ENCODE measurements at places on chromosomes 2 and 18.

DNA sequence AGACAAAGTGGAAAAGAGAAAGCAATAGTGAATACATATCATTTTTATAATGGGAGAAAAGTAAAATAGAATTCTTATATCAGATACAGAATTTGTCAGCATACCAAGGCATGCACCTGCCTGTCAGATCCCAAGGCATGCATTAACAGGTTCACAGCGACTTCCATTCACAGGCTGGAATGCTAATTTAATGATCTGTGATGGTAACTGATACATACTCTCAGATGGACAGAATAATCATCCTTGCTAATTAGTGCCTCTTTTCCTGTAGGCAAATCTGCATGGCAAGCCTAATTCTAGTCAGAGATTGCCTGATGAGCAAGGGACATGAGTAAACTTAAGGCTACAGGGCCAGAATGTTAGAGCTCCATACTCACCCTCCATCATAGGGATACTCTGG is 76.1 kb downstream of the PRKRA start:
- no peak for DNase-seq

GRCh38 chr2:232893834-232894233 is 23.8 kb downstream of the SNORC start:
- no peak for DNase-seq

GRCh38 chr18:76450452-76451395 is 44.3 kb downstream of the ZNF516 start:
- no peak for DNase-seq

- no peak for DNase-seq
Measured at GRCh38 chr18:70243131-70243929, 37.8 kb upstream of the RTTN start.

DNA sequence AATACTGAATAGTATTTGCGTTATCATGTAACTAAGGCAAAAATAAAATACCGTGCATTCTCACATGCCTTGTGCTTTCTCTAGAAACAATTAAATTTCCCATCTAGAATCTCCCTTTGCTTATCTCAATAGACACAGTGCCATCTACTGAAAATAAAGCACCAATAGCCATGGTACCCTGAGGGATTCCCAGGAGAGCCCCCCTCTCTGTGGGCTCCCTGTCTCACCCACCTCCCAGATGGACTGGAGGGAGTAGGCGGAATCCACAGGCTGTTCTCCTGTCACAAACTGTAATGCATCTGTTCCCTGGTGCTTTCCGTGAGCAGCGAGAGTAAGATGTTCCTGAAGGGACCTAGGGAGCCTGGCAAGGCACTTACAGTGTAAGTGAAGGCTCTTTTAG is 112.4 kb upstream of the UPP2 start:
- DNase-seq = no peak

- DNase-seq = no peak
Measured at GRCh38 chr2:134056173-134056572, 197.7 kb upstream of the MGAT5 start.

DNA sequence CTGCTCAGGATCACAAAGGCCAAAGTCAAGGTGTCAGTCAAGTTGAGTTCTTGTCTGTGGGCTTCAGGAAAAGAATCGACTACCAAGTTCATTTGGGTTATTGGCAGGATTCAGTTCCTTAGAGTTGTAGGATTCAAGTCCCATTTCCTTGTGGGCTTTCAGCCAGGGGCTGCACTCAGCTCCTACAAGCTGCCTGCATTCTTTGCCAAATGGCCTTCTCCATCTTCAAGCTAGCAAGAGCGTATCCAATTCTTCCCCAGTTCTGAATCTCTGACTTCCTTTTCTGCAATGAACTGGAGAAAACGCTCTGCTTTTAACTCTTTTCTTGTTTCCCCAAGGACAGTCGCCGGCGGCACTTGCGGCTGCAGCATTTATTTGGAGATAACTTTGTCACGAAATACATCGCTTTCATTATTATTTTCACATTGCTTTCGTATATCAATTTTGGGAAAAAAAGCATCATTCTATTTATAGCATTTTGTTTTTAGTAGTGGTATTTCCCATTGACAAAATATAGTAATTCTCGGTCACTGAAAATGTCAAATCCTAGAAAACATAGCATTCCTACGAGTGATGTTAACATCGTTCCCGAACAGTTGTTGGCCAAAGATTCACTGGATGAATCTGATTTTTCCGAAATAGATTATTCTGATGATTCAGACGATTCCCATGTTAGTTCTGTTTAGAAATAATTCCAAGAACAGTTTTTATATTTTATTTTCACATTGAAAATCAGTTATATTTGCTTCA is 59.6 kb upstream of the SERPINE2 start:
- DNase-seq = no peak

Data from activated T-cell treated with anti-CD3 and anti-CD28 coated beads for 4 hours (primary cell).